PC-9 (cell line): ENCODE measurements at places on chromosomes 3 and 15. TPM values are rescaled to one million over a fixed set of nuclear protein-coding genes. Genes with fewer than 3 reads are reported as not detected.

The ZNF660 gene
- total RNA-seq, result 1.0 and 1.2 TPM in 2 replicates

The SOX2 gene
- total RNA-seq, result not detected in 2 replicates

The HOMER2 gene
- 15.1 and 21.2 TPM in 2 replicates for total RNA-seq

The KBTBD12 gene
- 0.80 and 1.1 TPM in 2 replicates for total RNA-seq

The LYZL4 gene
- total RNA-seq, result not detected in 2 replicates

The CHAC1 gene
- 5.3 and 8.6 TPM in 2 replicates for total RNA-seq

The ESYT3 gene
- 6.4 and 8.0 TPM in 2 replicates for total RNA-seq

The TUSC7 gene
- total RNA-seq, result not detected in 2 replicates

- no peak overlapping the region for H3K4me3 ChIP-seq
- no peak for DNase-seq
- no peaks in the 10 kb centered on the region for H3K36me3 ChIP-seq
- no peaks in the 10 kb centered on the region for H3K27me3 ChIP-seq
- H3K4me1 ChIP-seq, result no peaks in the 10 kb centered on the region
- H3K27ac ChIP-seq, result no peak overlapping the region
These were observed 21.4 kb upstream of the SPPL2A start for GRCh38 chr15:50786871-50787270.

DNA sequence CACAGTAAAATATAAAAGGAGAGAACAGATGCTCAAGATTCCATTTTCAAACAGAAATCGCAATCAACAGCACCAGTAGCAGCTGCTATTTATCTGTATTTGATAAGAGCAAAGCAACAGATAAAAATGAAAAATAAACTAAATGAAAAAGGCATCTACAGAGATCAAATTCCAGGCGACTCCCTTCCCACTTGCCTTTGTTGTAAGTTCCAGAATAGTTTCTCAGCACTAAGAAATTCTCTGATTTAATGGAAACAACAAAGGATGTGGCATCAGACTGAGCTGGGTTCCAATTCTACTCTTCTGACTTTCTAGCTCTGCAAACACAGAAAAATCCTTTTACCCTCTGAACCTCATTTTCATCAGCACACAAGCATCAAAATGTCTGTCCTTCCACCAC, 110.8 kb upstream of the MME start:
- no peak for DNase-seq
- peaks cover 21% of the 10 kb centered on the region for H3K4me1 ChIP-seq
- H3K36me3 ChIP-seq, result no peaks in the 10 kb centered on the region
- H3K4me3 ChIP-seq, result no peak overlapping the region
- H3K27ac ChIP-seq, result no peak overlapping the region
- H3K27me3 ChIP-seq, result no peaks in the 10 kb centered on the region

DNA sequence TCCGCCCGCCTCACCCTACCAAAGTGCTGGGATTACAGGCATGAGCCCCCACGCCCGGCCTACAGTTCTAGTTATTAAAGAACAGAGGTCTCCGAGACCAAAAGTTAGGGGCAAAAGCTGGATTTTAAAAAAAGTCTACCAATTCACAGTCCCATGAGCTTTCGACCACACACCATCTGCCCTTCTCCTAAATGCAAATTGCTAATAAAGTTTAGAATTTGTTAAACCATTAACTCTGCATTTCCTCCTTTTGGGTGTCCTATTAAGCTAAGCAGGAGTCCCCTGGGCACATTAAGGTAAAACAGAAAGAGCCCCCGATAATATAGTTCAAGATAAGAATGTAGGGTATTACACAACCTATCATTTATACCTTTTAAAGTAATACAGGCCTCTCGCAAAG, 322.7 kb downstream of the FOXP1 start:
- no peaks in the 10 kb centered on the region for H3K27me3 ChIP-seq
- no peak overlapping the region for H3K4me3 ChIP-seq
- no peaks in the 10 kb centered on the region for H3K4me1 ChIP-seq
- DNase-seq, result no peak

DNA sequence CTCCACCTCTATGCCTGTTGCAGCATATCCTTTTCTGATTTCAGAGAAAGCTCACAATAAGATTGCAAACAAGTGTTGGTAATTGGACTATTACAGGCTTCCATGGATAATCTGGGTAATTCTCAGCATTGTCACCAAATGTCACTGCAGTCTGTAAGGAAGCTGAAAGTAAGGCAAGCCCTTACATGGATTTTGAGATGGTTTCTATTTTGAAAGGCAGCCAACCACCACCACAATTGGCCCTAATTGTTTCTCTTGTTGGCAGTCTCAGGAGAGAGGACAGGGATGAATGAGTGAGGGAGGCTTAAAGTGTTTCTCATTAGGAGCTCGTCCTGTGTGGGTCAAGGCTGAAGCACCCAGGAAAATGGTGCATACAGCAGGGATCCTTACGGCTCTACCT, 879.9 kb downstream of the TUSC7 start:
- DNase-seq, result no peak
- no peaks in the 10 kb centered on the region for H3K27me3 ChIP-seq
- H3K27ac ChIP-seq, result no peak overlapping the region
- no peak overlapping the region for H3K4me3 ChIP-seq
- H3K4me1 ChIP-seq, result no peaks in the 10 kb centered on the region

DNA sequence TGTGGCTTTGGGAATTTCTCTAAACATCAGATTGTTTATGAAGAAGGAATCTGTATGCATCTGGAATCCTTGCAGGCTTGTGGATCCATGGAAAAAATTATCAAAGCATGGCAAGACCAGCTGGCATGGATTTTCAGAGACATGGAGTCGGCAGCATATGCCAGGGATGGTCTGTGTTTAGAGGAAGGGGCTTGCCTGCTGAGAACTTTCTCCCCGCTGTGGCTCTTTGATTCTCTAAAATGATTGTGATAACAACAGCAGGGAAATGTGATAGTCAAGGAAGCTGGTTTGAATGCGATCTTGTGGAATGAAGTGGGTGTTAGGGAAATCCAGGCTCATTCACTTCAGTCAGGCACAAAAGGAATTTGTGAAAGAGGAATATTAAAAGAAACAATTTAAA, 245.7 kb upstream of the THRB start:
- no peak for DNase-seq
- H3K27ac ChIP-seq, result no peak overlapping the region
- H3K4me1 ChIP-seq, result no peaks in the 10 kb centered on the region
- no peaks in the 10 kb centered on the region for H3K27me3 ChIP-seq

- DNase-seq, result no peak
- no peak overlapping the region for H3K27ac ChIP-seq
- H3K36me3 ChIP-seq, result peaks cover 26% of the 10 kb centered on the region
- no peak overlapping the region for H3K4me3 ChIP-seq
- H3K4me1 ChIP-seq, result no peaks in the 10 kb centered on the region
- H3K27me3 ChIP-seq, result no peaks in the 10 kb centered on the region
These were observed 37.7 kb downstream of the NCK1 start for GRCh38 chr3:136899622-136900158.

DNA sequence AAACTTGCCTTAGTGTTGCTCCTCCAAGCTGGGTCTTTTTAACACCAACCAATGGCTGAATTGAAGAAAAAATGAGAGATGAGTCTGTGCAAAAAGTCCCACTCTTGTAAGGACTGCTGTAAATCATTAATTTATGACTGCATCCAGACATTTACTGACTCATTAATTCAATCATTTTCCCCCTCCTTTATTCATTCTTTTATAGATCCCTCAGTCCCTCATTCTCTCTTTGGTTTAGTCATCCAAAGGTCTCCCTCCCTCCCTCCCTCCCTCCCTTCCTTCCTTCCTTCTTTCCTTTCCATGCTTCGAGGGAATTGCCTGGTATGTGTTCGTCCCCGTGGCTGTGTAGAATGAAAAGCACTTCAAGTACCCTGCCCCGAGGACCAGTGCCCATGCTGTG, 35.3 kb upstream of the MRPS22 start:
- no peaks in the 10 kb centered on the region for H3K36me3 ChIP-seq
- no peak overlapping the region for H3K27ac ChIP-seq
- H3K4me3 ChIP-seq, result no peak overlapping the region
- H3K27me3 ChIP-seq, result no peaks in the 10 kb centered on the region
- peaks cover 60% of the 10 kb centered on the region for H3K4me1 ChIP-seq

DNA sequence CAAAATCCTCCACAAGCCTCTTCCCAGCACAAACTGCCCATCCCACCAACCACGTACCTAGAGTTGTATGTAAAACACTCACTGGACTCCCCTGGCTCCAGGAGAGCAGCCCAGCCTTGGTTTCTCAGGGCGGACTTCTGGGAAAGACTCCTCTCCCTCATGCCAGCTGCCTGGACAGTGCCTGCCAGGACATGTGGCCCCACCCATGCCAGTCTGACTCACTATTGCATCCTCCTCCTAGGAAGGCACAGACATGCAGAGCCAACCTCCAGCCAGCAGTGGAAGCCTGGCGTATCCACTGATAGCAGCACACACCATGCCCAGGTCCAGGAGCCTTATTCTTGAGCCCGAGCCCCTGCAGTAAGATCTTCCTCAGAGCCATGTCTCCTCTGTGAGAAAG, 8.6 kb downstream of the PKM start:
- H3K4me3 ChIP-seq, result no peak overlapping the region
- DNase-seq, result peak; percentile 65
- peak overlapping the region; percentile 31; the same call in 1 of the 2 replicates for H3K27ac ChIP-seq
- peaks cover 63% of the 10 kb centered on the region for H3K36me3 ChIP-seq
- H3K27me3 ChIP-seq, result no peaks in the 10 kb centered on the region

DNA sequence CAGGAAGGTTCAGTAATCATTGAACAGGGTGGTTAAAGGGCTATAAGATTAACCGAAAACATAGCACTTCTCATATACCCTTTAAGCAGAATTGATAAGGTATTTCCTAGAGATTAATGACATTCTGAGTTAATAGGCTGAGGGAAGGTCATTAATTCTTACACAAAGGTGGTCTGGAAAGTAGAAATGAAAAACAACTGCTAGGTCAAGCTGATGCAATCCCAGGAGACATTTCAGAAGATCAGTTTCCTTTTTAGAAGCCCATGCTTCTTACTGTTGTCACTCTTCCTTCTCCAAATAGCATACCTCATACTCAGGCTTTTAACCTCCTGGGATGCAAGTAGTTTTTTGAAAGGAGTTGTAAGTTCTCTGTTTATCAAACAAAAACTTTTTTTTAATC, 8.8 kb downstream of the FILIP1L start:
- peak overlapping the region; percentile 72 for H3K27ac ChIP-seq
- no peak for DNase-seq
- no peaks in the 10 kb centered on the region for H3K36me3 ChIP-seq
- H3K27me3 ChIP-seq, result no peaks in the 10 kb centered on the region
- H3K4me3 ChIP-seq, result no peak overlapping the region
- H3K4me1 ChIP-seq, result peaks cover 60% of the 10 kb centered on the region

GRCh38 chr3:149266736-149267135, 45.1 kb upstream of the CP start:
- H3K27ac ChIP-seq, result no peak overlapping the region
- H3K27me3 ChIP-seq, result no peaks in the 10 kb centered on the region
- no peak overlapping the region for H3K4me3 ChIP-seq
- no peaks in the 10 kb centered on the region for H3K4me1 ChIP-seq
- no peak for DNase-seq

GRCh38 chr3:174767853-174768382, 91.2 kb upstream of the NAALADL2 start:
- 0 out of 2 replicates have a peak, but pooled peaks cover 6% of the 10 kb centered on the region for H3K4me1 ChIP-seq
- DNase-seq, result no peak
- no peak overlapping the region for H3K4me3 ChIP-seq
- H3K27me3 ChIP-seq, result no peaks in the 10 kb centered on the region
- H3K36me3 ChIP-seq, result no peaks in the 10 kb centered on the region

GRCh38 chr15:76585576-76585897, 249.0 kb downstream of the ISL2 start:
- no peak overlapping the region for H3K27ac ChIP-seq
- DNase-seq, result no peak
- H3K36me3 ChIP-seq, result no peaks in the 10 kb centered on the region
- H3K27me3 ChIP-seq, result no peaks in the 10 kb centered on the region
- H3K4me1 ChIP-seq, result no peaks in the 10 kb centered on the region

- H3K27ac ChIP-seq, result no peak overlapping the region
- H3K27me3 ChIP-seq, result peaks cover 68% of the 10 kb centered on the region
- H3K4me3 ChIP-seq, result no peak overlapping the region
These were observed 71.3 kb downstream of the SV2B start for GRCh38 chr15:91171334-91171733.

GRCh38 chr3:175656461-175656860, 797.3 kb downstream of the NAALADL2 start:
- H3K4me3 ChIP-seq, result no peak overlapping the region
- DNase-seq, result no peak
- no peaks in the 10 kb centered on the region for H3K4me1 ChIP-seq
- no peaks in the 10 kb centered on the region for H3K36me3 ChIP-seq

GRCh38 chr3:49680493-49681231, 6.5 kb downstream of the APEH start:
- no peak overlapping the region for H3K27ac ChIP-seq
- no peaks in the 10 kb centered on the region for H3K27me3 ChIP-seq
- H3K4me3 ChIP-seq, result no peak overlapping the region

DNA sequence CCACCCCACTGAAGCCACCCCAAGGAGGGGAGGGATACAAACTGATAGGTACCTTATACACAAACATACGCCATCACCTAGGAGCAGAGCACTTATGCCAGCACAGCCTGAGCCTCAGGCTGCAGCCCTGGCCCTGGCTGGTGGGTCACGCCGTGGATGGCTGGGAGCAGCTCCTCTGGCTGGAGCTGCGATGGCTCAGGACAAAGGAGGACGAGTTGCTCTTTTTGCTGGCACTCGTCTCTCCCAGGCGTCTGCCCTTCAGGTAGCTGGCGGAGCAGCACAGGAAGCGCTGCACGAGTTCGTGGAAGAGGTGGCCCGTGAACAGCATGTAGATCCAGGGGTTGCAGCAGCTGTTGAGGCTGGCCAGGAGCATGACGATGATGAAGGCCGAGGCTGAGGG, 16.6 kb downstream of the OXTR start:
- H3K27ac ChIP-seq, result no peak overlapping the region
- H3K36me3 ChIP-seq, result no peaks in the 10 kb centered on the region
- H3K4me1 ChIP-seq, result no peaks in the 10 kb centered on the region
- H3K27me3 ChIP-seq, result no peaks in the 10 kb centered on the region
- DNase-seq, result no peak

DNA sequence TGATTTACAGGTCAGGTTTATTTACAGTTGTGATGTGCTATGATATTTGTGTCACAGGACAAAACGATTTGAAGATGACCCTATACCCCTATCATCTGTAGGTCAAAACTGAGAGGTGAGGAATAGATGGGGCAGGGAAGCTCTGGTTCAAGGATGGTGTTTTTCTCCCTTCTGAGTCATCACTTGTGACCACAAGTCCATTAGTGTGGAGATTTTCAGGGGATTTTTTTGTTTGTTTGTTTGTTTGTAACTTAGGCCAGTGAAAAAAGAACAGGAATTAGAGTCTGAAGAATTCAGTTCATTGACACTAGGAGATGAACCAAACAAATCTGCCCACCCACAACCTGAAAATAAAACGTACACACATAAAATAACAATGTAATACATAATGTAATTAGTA, 62.7 kb upstream of the FAM98B start:
- no peak overlapping the region for H3K27ac ChIP-seq
- H3K4me1 ChIP-seq, result no peaks in the 10 kb centered on the region
- no peaks in the 10 kb centered on the region for H3K27me3 ChIP-seq
- no peak overlapping the region for H3K4me3 ChIP-seq

DNA sequence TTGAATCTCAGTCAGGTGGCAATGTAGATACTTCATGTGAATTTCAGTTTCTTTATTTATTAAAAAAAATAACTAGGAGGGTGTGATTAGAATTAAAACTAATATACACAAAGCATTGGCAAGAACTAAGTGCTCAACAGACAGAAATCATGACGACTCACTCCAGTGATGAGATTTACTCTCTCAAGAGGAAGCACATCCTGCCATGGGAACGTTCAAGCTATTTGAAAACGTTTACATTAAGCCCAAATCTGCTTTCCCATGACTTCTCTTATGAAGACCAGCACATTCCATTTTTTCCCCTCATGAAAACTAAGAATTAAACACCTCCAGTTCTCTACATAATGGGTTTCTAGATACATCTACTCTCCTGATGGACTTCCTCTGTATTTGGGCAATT, 8.5 kb downstream of the WDR53 start:
- H3K36me3 ChIP-seq, result peaks cover 10% of the 10 kb centered on the region; the same call in 1 of the 2 replicates
- H3K4me3 ChIP-seq, result no peak overlapping the region
- peaks cover 35% of the 10 kb centered on the region for H3K4me1 ChIP-seq
- no peak for DNase-seq
